Activated T-helper 1 cell treated with Interleukin-2 at 50 U/mL for 16 hours (primary cell): ENCODE measurements at places on chromosomes 16 and 17.

- no peak for DNase-seq
Observed at GRCh38 chr17:44848961-44849489, 1.3 kb downstream of the HIGD1B start.

DNA sequence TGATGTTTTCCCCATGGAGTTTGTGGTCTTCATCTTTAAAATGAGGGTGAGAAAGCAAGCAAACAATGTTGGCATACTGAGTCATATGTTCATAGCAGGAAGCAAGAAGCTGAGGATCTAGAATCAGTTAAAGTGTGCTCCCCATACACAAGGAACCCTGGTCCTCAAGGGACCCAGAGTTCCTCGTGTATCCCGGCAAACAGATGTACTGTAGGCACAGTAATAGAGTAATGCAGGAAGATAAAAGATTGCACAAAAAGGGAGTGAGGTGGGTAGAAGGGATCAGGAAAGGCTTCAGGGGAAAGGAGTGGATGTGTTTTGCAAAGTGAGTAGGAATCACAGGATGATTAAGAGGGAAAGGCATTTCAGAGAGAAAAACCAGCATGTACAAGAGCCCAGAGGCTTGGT lies 412.3 kb upstream of the CDH11 start:
- DNase-seq, result no peak

DNA sequence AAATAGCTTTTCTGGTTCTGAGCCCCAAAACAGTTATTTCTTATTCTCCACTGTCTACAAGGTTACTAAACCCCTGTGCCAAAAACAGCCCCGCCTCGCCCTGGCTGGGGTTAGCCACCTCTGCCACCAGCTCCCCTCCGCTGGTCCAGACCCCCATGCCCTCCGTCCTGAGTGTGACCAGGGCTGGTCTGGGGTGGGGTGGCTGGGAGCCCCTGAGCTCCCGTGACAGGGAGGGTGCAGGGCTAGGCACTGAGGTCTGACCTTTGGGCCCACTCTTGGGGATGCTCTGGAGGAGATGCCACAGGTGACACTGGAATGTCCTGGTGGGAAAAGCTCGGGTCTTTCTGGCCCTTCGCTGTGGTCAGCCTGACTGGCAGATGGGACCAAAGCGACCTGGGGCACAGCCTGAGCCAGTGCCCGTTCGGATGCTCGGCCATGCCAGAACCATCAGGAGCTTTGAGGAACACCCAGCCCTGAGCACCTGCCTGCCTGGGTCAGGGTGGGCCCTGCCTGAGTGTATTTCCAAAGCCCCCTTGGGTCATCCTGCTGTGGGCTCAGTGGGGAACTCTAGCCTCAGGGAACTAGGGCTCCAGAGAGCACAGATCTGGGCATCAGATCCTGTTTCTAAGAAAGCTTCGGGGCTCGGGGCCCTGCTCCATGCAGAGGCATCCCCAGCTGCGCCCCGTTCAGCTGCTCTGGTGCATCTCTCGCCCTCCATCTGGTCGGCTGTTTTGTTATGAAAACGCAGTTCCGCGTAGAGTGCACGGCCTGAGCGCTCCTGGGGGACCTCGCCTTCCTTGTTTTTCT lies 72.1 kb upstream of the GNG13 start:
- DNase-seq, result no peak

- DNase-seq, result no peak
Observed at GRCh38 chr17:65557349-65558310, 3.8 kb downstream of the AXIN2 start.

GRCh38 chr17:42720996-42721583 lies 23.8 kb downstream of the EZH1 start:
- no peak for DNase-seq

GRCh38 chr16:64717871-64718270 lies 404.0 kb downstream of the CDH11 start:
- DNase-seq, result no peak

GRCh38 chr16:86625029-86625428 lies 46.7 kb downstream of the FOXL1 start:
- no peak for DNase-seq

DNA sequence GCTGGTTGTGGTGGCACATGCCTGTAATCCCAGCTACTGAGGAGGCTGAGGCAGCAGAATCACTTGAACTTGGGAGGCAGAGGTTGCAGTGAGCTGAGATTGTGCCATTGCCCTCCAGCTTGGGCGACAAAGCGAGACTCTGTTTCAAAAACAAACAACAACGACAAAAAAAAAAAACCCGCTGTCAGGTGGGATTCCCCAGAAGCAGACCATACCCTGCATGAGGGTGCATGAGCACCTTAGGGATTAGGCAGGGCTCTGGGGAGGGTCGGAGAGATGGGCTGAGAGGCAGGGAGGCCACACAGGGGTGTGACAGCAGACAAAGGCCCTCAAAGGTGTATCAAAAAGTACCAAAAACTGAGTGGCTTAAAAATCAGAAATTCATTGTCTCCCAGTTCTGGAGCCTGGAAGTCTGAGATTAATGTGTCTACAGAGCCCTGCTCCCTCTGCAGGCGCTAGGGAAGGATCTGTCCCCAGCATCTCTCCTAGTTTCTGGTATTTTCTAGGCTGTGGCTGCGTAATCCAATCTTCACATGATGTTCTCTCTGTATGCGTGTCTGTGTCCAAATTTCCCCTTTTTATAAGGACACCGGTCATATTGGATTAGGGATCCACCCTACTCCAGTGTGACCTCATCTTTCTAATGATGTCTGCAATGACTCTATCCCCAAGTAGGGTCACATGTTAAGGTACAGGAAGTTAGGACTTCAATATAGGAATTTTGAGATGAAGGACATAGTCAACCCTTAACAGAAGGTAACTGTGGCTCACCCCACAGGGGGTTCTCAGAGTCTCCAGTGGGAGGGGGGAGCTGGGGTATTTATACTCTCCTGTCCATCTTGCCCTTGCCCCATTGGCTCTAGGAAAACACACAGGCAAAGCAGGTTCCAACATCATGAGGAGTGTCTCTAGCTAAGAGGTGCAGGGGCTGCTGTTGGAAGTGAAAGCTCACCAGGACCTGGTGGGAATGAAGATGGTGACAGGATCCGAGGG lies 13.6 kb upstream of the TVP23A start:
- no peak for DNase-seq

- no peak for DNase-seq
Observed at GRCh38 chr16:2471016-2471652, at the start of gene NTN3. Gene NTN3, plus strand, starts transcription at chr16:2471297. Its CDS starts 405 bp downstream, at chr16:2471702.

DNA sequence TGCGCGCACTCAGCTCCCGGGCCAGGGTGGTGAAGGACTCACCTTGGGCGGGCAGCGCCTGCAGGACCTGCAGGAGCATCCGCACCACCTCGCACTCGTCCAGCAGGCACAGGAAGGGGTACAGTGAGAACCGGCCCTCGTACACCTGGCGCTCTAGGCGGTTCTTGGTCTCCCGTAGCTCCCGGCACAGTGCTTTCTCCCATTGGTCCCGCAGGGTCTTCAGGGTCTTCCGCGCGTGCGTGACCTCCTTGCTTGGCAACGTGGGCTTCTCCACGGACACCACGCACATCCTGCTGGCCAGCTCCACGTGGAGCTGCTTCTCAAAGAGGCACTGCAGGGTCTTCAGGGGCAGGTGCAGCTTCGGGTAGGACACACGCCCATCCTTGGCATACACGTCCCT lies 74.1 kb upstream of the MED13 start:
- DNase-seq, result no peak

GRCh38 chr17:72351884-72352346 lies 231.1 kb downstream of the SOX9 start:
- DNase-seq, result no peak

DNA sequence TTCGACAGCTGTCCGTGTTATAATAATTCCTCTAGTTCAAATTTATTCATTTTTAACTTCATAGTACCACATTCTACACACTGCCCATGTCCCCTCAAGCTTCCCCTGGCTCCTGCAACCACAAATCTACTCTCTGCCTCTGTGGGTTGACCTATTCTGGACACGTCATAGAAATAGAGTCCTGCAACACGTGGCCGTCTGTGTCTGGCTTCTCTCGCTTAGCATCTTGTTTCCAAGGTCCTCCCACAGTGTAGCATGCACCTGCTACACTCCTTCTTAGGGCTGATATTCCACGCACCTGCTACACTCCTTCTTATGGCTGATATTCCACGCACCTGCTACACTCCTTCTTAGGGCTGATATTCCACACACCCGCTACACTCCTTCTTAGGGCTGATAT lies 16.5 kb downstream of the SCGB1C2 start:
- DNase-seq, result no peak

- DNase-seq, result no peak
Observed at GRCh38 chr16:78796221-78796866, 696.9 kb downstream of the WWOX start.

GRCh38 chr17:77332981-77333685 lies 192.4 kb downstream of the SEC14L1 start:
- no peak for DNase-seq

- no peak for DNase-seq
Observed at GRCh38 chr17:49123061-49123460, 9.5 kb upstream of the B4GALNT2 start.

DNA sequence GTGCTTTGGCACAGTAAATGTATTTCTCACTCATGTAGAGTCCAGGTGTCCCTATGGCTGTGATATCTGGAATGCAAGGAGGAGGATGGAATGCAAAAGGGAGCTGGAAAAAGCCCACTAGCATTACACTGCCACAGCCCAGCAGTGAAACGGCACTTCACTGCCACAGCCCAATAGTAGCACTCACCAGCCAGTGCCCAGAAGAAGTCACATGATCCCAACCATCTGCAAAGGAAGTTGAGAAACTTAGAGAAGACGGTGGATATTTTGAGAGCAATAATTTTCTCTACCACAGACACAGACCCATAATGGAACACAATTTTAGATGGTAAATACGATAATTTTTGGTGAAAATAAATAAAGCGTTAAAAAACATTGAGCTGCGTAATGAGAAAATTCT lies 51.8 kb downstream of the C16orf82 start:
- DNase-seq, result no peak

DNA sequence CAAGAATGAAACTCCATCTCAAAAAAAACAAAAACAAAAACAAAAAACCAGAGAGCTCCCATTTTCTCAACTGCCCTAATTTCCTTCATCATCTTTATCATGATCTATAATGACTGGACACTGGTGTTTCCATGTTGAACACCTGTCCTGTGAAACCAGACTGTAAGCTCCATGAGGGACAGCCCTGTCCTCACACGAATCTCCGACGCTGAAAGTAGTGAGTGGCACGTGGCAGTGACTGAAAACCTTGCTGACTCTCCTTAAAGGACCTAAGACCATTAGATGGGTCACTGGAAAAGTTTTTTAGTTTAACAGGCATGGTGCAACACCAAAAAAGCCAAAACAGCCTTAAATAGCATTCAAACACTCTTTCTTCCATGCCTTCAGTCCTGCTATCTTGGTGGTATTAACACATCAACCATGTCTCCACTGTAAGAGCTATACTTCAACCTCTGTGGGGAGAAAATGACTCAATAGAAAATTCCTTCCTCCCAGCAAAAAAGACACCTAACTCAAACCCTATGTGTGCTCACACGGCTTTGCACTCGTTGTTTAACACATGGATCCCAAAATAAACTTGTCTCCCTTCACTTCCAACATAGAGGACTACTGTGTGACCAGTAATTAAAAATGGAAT lies 8.3 kb downstream of the AXIN2 start:
- no peak for DNase-seq

- DNase-seq, result no peak
Observed at GRCh38 chr16:10992797-10993196, 48.4 kb downstream of the CLEC16A start.

- no peak for DNase-seq
Observed at GRCh38 chr16:53865494-53865863, 161.5 kb downstream of the FTO start.

- DNase-seq, result no peak
Observed at GRCh38 chr16:58343562-58343961, 48.7 kb upstream of the GINS3 start.
